ENCODE measurements at places on chromosomes 11 and 22. TPM values are rescaled to one million over a fixed set of nuclear protein-coding genes. Genes with fewer than 3 reads are reported as not detected.

DNA sequence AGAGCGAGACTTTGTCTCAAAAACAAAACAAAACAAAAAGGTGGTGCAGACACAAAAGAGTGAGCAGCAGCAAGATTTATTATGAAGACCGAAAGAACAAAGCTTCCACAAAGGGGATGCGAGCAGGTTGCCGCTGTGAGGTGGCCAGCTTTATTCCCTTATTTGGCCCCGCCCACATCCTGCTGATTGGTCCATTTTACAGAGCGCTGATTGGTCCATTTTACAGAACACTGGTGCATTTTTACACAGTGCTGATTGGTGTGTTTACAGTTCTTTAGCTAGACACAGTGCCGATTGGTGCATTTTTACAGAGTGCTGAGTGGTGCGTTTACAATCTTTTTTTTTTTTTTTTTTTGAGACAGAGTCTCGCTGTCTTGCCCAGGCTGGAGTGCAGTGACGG is 77.4 kb downstream of the CECR2 start:
- DNase-seq, result no peak

- DNase-seq, result no peak
These were observed 9.2 kb upstream of the PIWIL4 start for GRCh38 chr11:94557992-94558391.

Gene BTG4
- not detected for total RNA-seq

GRCh38 chr11:19242179-19242932 is 1.6 kb upstream of the E2F8 start:
- no peak for DNase-seq

DNA sequence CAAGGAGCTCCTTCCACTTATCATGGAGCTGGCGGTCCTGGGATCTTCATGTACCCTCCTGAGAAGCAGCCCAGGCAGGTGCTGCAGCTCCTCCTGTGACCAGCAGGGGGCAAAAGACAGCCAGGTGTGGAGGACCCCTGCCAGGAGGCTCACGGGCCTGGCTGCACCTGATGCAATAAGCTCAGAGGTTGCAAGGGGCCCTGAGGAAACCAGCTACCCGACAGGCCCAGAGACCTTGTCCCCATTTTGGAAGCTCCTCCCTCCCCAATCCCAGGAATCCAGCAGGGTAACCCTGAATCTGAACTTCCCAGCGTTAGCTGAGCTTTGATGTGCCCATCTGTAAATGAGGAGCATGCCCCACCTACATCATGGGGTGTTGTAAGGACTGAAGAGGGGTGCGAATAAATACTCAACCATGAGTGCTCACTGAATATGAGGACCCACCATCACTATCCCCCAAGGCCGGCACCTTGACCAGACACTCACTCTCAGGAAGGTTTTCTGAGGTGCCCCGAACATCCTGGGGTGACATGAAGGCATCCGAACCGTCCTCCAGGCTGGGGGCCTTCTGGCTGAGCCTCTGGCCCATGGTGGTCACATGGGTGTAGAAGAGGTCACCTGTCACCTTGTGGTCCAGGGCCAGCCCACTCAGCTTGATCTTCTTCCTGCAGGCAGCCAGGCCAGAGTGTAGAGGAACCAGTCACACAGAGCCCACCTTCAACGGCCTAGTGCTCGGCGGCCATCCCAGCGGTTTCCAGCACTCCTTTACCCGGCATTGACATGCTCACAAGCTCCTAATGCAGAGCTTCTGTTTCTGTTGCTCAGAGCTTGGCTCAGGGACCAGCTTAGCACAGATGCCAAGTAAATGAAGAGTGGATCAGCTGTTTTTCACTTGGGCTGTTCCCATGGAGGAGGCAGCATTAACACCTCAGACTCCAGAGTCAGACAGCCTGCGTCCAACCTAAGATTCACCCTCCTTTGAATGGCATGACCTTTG is 21.7 kb downstream of the SLC43A1 start:
- no peak for DNase-seq

DNA sequence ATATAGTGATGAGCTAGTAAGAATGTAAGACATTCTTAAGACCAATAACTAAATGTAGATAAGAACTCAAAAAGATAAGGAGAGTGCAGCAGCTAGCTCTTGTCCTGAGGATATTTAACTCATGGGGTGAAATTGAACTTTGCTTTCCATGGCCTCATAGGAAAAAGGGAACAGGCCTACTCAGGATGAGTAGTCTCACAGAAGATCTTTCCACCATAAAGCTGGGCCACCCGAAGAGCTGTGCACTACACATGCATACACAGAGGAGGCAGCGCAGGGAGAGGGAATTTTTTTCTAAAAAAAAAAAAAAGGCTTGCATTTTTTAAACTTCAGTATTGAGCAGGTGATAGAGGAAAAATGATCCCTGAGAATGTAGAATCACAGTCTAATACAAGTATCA is 59.9 kb upstream of the CFAP300 start:
- DNase-seq, result no peak

GRCh38 chr11:22711880-22712279 is 45.5 kb downstream of the GAS2 start:
- DNase-seq, result no peak

DNA sequence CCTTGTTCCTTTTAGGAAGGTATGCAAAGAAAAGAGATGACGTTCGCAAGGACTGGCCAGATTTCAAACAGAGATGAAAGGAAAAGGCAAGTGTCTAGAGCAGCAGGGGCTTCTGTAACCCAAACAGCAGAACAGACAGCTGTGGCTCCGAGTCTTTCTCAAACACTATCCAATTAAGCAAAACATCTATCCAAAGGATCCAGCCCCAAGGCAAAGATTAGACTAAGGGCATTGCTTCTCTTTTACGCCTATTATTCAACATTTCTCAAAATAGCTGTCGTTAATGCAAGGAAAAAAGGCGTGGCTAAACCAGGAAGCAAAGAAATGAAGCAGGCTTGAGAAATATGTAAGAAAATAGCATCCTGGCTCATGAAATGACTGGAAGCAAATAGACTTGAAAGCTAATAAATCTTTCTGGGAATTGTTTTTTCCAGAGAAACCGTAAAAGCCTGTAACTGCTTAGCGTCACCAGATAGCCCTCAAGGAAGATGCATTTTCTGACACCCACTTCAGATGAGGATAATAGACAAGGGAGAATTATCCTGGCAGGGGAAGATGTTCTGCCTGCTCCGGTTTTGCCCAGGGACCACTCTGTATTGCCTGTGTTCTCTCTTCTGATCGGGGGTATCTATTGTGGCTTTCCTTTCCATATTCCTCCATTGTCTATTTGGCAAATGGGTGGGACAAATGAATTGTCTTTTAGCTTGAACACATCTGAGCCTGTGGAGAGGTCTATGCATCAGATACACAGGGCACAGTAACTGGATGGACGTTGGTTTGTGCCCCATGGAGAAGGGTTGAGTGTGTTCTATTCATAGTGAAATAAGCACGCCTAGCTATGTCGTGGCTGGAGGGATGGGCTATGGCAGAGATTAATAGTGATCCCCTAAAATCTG is 20.2 kb downstream of the C11orf96 start:
- DNase-seq, result no peak

GRCh38 chr22:47189056-47189916 is 426.8 kb downstream of the TBC1D22A start:
- no peak for DNase-seq

- peak; percentile 93 for DNase-seq
These were observed 106.8 kb downstream of the RBFOX2 start for GRCh38 chr22:35921777-35922176.
